Skeletal muscle cell (primary cell): ENCODE measurements at places on chromosomes 2 and 18.

- DNase-seq = no peak
Observed at GRCh38 chr2:47662552-47662951, 120.4 kb upstream of the MSH6 start.

DNA sequence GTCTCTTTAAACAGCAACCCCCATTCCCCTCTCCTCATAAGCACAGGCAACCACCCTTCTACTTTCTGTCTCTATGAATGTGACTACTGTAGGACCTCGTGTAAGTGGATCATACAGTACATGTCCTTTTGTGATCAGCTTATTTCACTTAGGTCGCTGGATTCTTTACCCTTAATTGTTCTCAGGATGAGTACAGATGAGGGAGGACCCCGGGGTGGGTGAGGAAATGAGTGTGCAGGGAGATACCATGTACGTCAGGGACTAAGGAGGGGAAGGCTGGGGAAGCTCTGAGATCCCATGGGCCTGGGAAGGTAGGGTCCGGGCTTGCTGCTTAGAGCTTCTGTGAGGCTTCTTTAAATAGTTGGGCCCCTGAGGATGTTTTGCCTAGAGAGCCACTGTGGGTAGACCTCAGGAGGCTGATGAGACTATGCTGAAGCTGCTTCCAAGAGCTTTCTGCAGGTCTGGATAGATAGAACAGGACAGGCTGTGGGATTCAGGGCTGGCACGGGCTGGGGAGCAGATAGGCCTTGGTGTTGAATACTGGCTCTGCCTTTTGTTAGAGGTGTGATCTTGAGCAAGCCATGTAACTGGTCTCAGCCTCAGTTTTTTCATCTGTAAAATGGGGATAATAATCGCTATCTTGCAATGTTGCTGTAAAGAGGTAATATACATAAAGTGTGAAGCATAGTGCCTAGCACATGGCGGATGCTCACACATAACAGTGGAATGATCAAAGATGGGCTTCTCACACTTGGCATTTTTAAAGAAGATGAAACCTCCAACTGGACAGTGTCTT lies 155.3 kb downstream of the PRKCE start:
- DNase-seq = no peak

- DNase-seq = no peak
Observed at GRCh38 chr2:217943446-217944321, 59.1 kb downstream of the TNS1 start.

GRCh38 chr2:163455815-163456214 lies 280.0 kb downstream of the FIGN start:
- DNase-seq = no peak

GRCh38 chr2:148459377-148459778 lies 185.2 kb upstream of the EPC2 start:
- no peak for DNase-seq

- no peak for DNase-seq
Observed at GRCh38 chr2:118737684-118738083, 109.8 kb downstream of the EN1 start.
